ENCODE measurements at places on chromosomes 11 and 22. TPM values are rescaled to one million over a fixed set of nuclear protein-coding genes. Genes with fewer than 3 reads are reported as not detected.

The APOA5 gene
- polyA plus RNA-seq, result not detected

DNA sequence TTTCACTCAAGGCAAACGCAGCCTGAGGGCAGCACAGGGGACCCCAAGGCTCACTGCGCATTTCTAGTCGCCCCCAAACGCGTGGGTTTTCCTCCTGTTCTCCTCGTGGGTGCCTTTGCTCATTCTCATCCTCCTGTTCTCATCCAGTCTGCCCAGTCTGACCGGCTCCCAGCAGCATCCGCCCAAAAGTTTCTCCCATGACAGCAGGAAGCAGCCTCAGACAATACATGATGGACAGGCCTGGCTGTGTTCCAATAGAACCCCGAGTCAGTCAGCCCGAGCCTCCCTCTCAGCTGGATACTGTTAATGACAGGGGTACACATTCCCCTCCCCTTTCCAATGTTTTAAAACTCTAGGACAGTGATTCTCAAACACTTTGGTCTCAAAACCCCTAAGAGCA lies 22.5 kb upstream of the KRTAP5-7 start:
- no peak for DNase-seq

- no peak for DNase-seq
Measured at GRCh38 chr11:14546672-14547071, 26.5 kb upstream of the PSMA1 start.

DNA sequence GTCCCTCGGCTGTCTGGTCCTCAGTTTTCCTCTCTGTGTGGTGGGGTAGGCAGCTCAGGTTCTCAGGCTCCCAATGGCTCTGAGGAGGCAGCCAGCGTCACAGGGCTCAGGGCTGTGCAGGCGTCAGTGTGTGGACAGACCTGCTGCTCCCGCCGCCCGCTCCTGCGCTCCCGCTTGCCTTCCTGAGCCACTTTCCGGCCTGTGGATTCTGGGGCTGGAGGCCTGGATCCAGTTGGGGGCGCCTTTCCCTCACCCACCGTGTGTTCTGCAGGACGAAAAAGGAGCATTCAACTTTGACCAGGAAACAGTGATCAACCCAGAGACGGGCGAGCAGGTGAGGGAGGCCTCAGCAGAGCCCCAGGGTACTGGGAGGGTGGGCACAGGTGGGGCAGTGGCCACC lies 14.7 kb downstream of the DPP3 start:
- DNase-seq, result no peak

DNA sequence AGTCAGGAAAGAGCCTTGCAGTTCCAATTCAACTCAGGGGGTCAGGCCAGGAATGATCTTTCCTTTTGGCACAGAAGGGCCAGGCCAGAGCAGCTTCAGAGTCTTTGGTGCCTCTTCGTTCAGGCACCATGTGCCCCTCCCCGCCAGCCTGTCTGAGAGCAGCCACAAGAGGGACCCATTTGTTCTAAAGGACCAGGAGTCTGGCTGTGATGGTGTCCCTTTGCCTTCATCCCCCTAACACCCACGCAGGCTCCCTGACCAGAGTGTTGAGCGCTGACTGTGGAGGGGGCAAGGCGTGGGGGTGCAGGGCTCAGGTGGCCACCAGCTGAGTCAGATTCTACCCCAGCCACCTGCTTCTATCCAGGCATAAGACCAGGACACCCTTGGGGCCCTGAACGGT lies 156.4 kb downstream of the TTC17 start:
- no peak for DNase-seq

GRCh38 chr11:77053217-77054015 lies 13.4 kb upstream of the CAPN5 start:
- DNase-seq, result no peak

The NAALAD2 gene
- polyA plus RNA-seq, result 21.6 TPM

GRCh38 chr11:122731500-122731913 lies 76.0 kb downstream of the UBASH3B start:
- no peak for DNase-seq

The KREMEN1 gene
- polyA plus RNA-seq, result 21.2 TPM

DNA sequence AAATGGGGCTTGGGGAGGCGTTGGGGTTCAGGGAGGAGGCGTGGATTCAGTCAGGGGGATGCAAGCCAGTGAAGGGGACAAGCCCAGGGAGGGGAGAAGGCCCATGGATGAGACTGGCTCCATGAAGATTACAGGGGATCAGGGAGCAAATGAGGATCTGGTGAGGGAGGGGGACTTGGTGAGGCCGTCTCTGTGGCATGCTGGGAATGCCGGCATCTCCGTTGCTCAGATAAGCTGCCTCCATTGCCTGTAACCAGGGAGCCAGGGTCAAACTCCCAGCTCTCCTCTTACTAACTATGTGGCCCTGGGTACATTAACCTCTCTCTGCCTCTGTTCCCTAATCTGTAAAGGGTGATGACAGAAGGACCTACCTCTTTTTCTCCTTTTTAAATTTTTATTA lies 38.7 kb downstream of the TPBGL start:
- no peak for DNase-seq

GRCh38 chr11:111879637-111879960 lies 258 bp downstream of the CFAP68 start:
- DNase-seq, result no peak

DNA sequence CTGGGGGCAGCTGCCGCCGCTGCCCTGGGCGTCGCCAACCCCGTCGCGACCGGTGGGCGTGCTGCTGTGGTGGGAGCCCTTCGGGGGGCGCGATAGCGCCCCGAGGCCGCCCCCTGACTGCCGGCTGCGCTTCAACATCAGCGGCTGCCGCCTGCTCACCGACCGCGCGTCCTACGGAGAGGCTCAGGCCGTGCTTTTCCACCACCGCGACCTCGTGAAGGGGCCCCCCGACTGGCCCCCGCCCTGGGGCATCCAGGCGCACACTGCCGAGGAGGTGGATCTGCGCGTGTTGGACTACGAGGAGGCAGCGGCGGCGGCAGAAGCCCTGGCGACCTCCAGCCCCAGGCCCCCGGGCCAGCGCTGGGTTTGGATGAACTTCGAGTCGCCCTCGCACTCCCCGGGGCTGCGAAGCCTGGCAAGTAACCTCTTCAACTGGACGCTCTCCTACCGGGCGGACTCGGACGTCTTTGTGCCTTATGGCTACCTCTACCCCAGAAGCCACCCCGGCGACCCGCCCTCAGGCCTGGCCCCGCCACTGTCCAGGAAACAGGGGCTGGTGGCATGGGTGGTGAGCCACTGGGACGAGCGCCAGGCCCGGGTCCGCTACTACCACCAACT lies 1.0 kb downstream of the FUT4 start:
- no peak for DNase-seq

GRCh38 chr22:27032091-27032761 lies 374.8 kb downstream of the MIAT start:
- DNase-seq, result no peak

DNA sequence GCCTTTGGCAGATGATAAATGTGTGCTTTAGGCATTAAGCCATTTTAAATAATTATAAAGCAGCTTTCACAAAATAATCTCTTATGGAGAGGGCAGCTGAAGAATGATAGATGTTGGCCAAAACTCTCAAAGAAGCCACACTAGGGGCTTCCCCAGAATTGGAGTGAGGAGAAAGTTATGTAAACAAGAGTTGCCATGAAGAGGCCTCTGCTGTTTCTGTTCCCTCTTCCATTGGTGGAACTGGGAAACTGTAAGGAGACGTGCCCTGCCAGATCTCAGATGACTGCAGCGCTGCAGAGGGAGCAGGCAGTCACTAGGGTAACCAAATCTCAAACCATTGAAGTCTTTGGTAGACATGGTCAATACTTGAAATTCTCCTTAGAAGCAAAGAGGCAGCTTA lies 19.4 kb upstream of the APLP2 start:
- DNase-seq, result no peak

- DNase-seq, result no peak
Measured at GRCh38 chr11:9180784-9181183, 84.4 kb downstream of the DENND5A start.

GRCh38 chr11:44235765-44236201 lies 74.2 kb downstream of the ALX4 start:
- DNase-seq, result peak; percentile 46

The RFPL1 gene
- 1.2 TPM for polyA plus RNA-seq

DNA sequence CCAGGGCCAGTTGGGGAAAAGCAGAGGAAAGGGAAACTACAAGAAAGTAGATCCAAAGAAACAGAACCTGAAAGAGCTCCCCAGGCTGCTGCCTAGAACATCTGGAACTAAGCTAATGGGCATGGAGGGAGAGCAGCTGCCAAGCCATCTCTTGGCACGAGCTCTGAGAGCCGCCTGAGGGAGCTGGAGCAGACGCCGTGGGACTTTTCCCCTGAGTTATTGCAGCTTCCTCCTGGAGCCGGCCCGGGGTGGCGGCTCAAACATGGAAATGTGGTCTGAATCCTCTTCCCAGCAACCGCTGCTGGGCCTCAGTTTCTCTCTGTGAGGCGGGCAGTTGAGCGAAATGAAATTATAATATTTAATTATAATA lies 41.8 kb downstream of the LIF start:
- DNase-seq, result no peak

DNA sequence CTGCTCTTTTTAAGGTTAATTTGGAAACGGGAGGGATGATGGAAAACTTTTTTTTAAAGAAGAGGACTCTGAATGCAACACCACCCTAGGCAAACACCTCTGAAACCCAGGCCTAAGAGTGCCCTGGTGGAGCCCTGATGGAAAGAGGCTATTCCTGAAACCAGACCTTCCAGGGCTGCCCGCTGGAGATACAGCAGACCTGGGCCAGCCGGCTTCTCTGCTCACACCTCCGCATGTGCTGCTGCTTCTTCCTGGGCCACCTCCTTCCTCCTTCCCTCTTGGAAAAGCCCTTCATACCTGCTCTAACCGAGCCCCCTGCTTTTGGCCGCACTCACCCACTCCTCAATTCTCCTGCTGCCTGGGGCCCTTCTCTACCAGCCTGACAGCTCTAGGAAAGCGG lies 37.9 kb downstream of the DUSP8 start:
- no peak for DNase-seq

DNA sequence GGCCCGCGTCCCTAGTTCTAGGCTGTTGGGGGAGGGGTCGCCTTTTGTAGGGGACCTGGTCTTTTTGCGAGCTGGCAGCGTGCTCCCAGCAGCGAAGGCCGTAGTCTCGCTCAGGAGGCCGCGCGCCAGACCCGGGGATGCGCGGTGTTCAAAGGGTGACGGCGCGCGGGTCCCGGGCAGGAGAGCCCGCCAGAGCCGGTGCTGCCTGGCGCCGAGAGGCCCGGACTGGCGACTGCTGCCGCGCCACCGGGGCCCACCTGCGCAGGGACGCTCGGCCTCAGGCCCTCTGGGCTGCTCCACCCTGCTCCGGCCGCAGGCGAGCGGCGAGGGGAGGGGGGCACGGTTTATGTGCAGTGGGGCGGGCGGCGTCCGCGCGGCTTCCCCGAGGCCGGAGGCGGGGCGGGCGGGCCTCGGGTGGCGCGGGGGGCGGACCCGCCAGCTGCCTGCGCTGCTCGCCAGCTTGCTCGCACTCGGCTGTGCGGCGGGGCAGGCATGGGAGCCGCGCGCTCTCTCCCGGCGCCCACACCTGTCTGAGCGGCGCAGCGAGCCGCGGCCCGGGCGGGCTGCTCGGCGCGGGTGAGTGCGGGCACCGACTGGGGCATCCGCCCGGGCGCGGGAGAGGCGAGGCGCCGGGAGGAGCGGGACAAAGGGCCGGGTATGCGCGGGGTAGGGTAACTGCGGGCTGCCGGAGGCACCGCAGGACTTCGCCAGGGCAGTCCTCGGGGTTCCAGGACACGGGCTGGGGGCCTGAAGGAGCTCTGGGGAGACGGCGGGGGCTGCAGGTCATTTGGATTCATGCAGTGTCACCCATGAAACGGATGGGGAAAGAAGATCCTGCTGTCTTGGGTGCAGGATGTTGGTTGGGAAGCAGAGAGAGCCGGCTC lies at the start of gene PRSS23:
PRSS23 (plus strand) TSS at position 467 of the 884 bp plus-strand sequence. CDS start 7,102 bp downstream, outside the sequence.
- DNase-seq, result no peak

DNA sequence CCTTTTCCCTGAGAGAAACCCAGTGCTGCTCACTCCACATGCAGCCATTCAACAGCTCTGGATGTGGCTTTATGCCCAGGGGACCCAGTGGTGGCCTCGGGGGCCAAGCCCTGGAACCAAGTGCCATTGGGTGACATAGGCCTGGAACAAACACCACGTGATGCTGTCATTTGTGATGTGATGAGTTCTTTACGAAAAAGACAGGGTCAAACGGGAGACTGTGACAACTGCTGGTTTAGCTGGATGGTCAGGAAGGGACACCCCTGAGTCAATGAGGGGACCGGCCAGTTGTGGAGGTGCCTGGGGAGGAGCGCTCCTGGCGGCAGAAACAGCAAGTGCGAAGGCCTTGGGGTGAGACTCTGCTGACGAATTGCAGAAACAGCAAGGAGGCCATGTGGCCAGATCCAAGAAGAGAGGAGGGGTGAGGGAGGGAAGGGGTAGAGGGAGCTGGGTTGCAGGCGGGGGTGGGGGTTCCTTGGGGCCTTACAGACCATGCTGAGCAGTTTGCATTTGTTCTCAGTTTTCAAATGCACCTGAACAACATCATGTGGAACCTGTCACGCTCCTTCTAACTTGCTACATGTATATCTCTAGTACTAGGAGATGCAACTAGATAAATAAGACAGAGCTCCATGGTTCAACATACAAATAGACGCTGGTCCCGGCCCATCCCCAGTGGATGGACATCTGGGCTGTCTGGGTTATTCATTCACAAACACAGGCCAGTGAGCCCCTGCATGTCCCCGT lies 56.1 kb downstream of the IGLL5 start:
- no peak for DNase-seq

DNA sequence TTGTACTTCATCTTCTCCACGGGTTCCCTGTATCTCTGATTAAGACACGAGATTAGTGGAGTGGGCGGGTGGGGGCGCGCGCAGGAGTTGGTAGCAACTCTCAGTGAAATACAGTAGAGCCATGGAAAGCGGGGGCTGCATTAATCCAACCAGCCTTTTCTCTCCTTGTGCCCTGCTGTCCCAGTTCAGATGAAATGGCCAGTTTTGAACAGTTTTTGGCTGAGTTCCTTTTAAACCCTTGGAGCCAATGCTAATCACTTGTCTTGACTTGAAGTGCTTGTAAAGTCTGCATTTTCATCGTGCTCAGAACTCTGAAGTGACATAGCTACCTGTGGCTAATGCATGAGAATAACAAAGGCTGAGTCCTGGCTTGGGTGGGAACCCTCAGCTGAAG lies 734 bp upstream of the TMEM123 start:
- no peak for DNase-seq

DNA sequence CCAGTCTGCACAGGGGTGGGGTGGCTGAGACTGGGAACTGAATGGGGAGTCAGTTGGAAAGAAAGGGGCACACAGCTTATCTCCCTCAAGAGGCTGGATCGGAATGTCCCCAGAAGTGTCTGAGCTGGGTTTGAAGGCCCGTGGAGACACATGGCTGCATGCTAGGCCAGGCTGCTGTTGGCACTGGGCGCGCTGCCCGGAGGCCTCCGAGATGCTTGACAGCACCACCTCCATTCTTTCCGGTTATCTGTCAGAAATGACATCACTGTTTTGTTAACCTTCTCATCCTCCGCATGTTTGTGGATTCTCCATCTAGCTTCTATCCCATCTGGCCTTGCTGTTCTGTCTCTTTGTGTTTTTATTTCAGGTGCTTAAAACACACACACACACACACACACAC lies 85.5 kb downstream of the APIP start:
- no peak for DNase-seq

- DNase-seq, result no peak
Measured at GRCh38 chr11:120129570-120129969, 8.3 kb downstream of the TRIM29 start.

The TMEM109 gene
- 88.8 TPM for polyA plus RNA-seq

GRCh38 chr11:46012185-46012584 lies 89.7 kb downstream of the LARGE2 start:
- DNase-seq, result no peak

All from left renal pelvis (tissue), 4 donors.